EH (cell line): ENCODE measurements at places on chromosomes 6 and 20.
A peak's percentile ranks its signal among the peaks of the same experiment; 100 is the strongest.

DNA sequence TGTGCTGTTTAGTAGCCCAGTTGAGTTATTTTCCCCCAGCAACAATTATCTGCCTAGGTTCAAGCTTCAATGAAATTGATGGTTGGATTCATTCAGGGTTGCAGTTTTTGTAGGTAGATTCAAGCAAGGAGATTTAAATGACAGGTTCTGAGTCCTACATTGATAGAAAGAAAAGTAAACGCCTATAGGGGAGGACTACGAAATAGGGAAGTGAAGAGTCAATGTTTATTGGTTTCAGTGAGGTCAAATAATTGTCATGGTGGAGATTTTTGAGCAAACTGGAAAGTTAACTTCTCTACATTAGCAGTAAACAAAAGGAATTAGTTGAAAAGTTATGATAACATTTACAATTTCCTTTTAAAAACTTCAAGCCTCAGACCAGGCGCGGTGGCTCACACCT is 734 bp upstream of the WFDC13 start:
- DNase-seq: no peak

DNA sequence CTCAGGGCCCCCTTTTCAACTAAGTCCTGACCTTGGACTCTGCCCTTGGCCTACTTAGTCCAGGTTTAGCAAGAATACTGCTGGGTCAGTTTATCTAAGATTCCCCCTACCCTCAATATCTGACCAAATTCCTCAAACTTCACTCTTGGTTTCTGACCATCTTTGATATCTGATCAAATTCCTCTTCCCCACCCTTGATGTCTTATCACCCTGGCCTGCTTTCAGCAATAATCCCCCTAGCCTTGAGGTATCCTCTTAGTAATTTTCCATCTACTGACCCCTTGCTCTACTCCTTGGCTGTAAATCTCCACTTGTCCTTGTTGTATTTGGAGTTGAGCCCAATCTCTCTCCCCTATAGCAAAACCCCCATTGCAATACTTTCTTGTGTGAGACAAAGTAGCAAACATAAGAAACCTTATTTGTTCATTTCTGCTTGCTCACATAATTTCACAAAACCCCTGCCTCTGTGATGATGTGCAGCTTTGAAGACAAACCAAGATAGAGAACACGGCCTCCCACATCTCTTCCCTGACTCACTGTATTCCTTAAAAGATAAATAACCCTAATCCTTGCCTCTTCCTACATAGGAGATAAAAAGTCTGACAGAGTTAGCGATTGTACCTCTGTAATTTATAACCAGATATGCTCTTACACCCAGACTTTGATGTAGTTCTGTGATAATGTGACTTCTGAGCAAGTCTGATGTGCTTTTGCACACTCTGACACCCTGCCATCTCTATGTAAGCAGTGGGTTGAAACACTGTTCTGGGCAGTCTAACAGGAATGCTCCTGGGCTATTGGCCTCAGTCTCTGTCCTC is 13.8 kb upstream of the IYD start:
- no peak for DNase-seq

GRCh38 chr20:24818056-24818455 is 131.0 kb upstream of the CST7 start:
- DNase-seq: no peak

- peak; percentile 59 for DNase-seq
These were observed 20.4 kb upstream of the MCM3 start for GRCh38 chr6:52304983-52305390.
